Activated CD8-positive, alpha-beta memory T cell treated with anti-CD3 and anti-CD28 coated beads, Interleukin-2, amount 10 ng/mL, durations not matched to agents 7 days and 5 days (primary cell): ENCODE measurements at places on chromosomes 11 and 22.

- DNase-seq = no peak
Observed at GRCh38 chr11:35785287-35786167, 123.0 kb downstream of the TRIM44 start.

DNA sequence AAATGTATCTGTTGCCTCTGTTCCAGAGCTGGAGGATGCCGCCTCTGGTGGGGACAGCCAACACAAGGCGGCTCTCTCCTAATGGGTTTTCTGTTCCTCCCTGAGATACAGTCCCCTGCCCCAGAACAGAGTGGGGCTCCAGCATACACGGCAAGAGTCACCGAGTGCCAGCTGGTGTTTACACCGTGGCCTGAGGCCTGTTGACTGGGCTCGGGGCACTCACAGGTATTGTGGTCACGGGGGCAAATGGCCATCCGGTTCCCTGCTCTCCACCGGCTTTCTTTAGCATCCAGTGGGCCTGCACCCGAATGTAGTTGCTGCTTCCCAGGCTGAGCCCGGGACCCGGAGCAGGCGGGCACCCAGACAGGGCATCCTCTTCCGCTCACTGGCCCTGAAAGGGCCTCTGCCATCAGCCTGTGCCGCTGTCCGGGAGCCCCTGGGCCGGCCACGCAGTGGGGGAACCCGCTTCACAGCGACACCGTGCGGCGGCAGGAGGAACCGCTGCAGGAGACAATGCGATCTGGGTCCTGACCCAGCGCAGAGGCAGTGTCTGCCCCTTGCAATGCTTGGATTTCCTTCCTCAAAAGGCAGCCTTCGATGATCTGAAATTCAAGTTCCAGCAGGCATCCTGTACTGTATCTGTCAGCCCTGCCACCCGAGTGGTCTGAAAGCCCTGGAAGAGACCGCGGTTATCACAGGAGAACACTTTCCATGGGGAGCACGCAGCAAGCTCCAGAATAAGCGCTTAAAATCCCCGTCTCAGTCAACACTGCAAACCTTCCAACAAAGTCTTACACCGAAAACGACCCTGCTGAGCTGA, 859 bp upstream of the KRTAP5-5 start:
- DNase-seq = peak; percentile 66

DNA sequence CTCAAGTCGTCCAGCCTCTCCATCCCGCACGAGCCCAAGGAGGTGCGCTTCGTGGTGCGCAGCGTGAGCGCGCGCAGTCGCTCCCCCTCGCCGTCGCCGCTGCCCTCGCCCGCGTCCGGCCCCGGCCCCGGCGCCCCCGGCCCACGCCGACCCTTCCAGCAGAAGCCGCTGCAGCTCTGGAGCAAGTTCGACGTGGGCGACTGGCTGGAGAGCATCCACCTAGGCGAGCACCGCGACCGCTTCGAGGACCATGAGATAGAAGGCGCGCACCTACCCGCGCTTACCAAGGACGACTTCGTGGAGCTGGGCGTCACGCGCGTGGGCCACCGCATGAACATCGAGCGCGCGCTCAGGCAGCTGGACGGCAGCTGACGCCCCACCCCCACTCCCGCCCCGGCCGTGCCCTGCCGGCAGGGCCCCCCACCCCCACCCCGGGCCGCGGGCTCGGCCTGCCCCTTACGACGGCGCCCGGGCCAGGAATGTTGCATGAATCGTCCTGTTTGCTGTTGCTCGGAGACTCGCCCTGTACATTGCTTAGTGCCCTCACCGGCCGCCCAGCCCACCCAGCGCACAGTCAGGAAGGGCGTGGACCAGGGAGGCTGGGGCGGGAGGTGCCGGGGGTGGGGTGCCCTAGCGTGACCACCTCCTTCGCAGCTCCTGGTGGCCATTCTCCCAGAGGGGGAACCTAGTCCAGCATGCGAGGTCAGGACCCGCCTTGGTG, 6.9 kb upstream of the ACR start:
- no peak for DNase-seq

- DNase-seq = no peak
Observed at GRCh38 chr22:38221908-38222796, 20.4 kb downstream of the MAFF start.
